ENCODE measurements at places on chromosomes 6 and 20.

DNA sequence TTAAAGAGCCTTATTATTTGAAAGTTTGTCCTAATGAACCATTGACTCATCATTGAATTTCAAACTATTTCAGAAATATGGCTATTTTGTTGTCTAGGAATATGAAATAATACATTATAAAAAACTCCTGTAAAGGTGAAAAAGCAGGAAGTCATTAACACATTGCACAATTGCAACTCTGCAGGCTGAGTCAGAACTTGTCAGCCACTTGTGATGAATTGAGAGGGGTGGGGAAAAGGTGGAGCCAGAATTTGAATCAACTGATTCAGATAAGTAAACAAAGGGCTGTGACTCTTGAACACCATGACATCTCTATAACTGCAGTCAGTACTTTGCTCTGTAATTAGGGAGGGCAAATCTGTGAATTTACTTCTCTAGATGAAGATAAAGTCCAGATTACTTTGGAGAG is 6.0 kb downstream of the C6orf141 start:
- no peak for DNase-seq

DNA sequence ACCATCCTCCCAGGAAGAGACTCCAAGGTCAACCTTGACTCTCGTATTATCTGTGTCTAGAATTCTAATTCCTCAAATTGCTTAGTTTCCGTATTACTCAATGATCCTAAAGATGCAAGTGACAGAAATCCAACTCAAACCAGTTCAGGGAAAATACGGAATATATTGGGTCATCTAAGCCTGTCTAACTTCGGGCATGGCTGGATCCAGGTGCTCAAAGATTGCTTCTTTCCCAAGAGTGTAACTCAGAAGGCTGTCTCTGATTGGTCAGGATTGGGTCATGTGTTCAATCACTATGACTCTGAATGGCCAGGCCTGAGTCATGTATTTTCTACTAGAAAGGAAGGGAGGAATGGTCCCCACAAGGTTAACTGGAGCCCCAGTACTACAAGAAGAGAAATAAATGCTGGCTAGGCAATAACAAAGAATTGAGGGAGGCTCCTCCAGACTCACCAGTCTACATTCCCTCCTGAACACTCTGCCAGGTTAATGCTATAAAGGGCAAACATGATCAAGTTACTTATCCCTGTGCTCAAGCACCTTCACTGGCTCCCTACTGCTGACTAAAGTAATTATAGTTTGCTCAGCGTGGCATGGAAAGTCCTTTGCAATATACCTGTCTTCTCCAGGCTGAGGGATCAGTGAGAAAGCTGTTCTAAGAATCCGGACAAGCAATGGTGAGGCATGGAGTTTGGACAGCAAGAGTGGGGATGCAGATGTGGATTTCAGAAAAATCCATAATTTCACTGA is 15.4 kb upstream of the PREX1 start:
- no peak for DNase-seq

- no peak for DNase-seq
These were observed 44.4 kb downstream of the FAXC start for GRCh38 chr6:99305021-99305554.

DNA sequence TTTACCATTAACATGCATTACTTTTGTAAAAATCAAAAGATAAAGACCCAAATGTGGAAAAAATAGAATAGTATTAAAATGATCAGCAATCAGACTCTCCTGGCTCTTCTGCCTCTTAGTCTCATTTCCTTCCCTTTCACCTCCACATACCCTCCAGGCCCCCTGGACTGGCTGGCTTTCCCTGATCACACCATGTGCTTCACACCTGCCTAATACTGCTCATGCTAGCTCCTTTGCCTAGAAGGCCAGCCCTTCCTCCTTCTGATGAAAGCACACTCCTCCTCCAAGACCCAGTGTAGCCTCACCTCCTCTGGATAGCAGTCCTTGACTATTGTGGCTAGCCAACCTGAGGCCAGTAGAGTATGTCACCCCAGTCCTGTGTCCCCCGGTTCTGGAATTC is 182.0 kb upstream of the HEY2 start:
- no peak for DNase-seq

DNA sequence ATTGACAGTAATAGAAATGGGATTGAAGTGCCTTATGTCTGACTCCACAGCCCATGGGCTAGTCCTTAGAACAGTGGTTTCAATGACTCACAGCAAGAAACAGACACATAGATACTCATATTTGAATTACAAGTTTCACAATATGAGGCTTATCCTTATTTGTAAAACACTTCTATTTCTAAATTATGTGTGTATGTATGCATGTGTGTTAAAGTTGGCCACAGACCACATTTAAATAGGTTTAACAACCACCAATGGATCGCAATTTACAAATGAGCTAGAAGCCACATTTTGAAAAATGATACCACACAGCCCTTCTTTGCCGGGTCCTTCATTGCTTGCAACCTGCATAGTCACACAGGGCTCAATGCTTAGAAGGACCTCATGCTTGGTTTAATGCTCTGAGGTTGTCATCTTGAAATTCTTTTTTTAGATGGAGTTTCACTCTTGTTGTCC is 157.8 kb upstream of the PREP start:
- DNase-seq = no peak

DNA sequence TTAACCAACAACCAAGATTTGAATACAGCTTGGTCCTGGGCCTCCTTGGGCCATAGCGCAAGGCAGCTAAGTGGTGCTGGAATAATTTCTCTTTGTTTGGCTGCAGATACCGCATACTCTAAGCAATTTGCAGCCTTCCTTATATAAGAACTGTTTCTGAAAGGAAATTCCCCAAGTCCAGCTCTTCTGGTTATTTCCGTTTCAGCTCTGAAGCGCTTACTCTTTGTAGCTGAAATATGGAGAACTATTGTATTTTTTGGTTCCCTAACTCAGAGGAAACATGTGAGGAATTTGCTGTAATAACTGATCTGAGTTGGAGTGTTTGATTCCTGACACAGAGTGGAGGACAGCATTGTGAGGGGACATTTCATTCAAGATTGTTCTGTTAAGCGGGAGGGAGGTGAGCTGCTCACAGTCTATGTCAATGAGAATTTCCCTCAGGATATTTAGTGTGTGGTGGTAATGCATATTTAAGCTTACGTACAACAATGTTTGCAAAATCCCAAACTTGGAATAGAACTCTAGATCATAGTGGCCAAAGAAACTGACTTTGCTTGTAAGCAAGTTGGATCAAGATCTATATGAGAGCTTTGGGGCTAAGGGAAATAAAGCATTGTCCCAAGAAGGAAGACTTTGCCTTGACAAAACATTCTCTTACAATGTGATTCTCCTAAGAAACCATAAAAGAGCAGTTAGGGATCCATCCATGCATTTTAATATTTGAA is 576.6 kb upstream of the FLRT3 start:
- no peak for DNase-seq

GRCh38 chr20:53896041-53896440 is 174.4 kb downstream of the BCAS1 start:
- DNase-seq = no peak

- no peak for DNase-seq
These were observed 313.5 kb downstream of the SLC35F1 start for GRCh38 chr6:118220429-118221128.

DNA sequence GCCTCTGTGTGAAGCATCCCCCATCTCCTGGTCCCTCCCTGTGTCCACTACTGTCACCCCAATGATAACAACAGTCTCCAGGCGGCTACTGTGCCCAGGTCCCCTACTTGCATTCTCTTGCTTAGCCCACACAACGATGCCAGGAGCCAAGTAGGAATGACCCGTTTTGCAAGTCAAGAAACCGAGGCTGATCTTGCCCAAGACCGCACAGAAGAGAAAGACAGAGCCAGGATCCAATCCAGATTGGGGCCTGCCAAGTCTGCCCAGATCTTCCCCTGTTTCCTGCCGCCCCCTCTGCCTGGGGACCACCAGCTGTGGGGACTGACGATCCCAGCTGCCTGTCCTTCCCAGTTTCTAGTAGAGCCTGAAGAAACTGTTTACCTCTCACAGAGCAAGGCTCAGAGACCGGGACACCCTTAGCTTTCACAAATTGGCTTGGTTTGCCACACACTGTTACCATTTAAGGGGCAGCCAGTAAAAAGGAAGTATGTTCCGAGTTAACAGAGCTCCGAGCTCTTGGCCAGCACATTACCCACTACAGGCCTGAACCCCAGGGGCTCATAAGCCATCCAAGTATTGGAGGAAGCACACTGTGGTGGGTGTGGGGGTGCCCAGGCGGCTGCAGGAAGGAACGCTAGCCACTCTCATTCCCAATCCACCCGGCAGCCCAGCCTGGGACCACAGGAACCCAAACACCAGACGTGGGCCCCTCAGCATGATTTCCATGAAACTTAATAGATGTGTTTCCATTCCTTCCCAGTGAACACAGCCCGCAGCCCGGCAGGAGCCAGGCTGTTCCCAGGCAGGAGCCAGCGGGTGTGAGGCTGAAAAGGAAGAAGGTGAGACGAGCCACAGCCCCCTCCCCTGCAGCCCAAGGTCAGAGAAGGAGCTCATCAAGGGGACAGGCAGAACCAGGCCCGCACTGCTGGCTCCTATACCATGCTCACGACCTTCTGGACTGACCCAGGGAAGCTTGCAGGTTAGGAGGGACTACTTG is 7.9 kb downstream of the KIAA1755 start:
- no peak for DNase-seq

GRCh38 chr20:4195499-4195898 is 180.1 kb upstream of the RNF24 start:
- DNase-seq = no peak

GRCh38 chr6:28864326-28864923 is 59.4 kb downstream of the TRIM27 start:
- no peak for DNase-seq

- no peak for DNase-seq
These were observed at the start of gene PCSK2 for GRCh38 chr20:17226410-17227218. PCSK2 (plus strand) TSS chr20:17227040; CDS start chr20:17227306, 266 bp downstream.

- DNase-seq = peak; percentile 9
These were observed 10.1 kb upstream of the SIRPD start for GRCh38 chr20:1567392-1568162.

GRCh38 chr6:131456565-131456964 is 116.5 kb upstream of the ARG1 start:
- DNase-seq = no peak

GRCh38 chr20:50673466-50674137 is 17.7 kb downstream of the RIPOR3 start:
- no peak for DNase-seq

DNA sequence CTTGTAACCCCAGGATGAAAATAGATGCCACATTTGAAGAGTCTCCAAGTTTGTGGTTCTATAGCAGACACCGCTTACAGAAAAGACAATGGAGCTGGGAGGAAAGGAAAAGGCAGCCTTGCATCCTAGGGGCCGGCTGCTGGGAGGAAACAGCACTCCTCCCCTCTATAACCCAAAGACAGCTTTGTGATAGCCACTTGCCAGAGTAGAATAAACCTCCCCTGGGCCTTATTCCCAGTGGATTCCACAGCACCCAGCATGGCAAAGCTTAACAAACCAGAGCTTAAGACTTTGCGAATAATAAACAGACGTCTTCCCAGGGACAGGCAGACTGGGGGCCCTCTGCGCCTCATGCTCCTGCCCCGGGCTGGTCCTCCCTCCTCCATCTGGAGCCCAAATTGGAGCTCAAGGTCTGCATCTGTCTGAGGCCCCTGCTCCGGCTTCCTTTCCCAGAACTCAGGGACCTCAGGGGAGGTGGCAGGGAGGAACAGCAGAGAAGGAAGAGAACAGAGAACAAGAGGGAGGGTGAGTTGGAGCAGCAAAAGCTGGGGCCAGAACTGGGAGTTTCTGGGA is 8.8 kb upstream of the TAF8 start:
- DNase-seq = no peak

- DNase-seq = no peak
These were observed 28.1 kb upstream of the MTCL3 start for GRCh38 chr6:127547215-127547614.

- no peak for DNase-seq
These were observed 45.1 kb downstream of the SRC start for GRCh38 chr20:37390891-37391525.

- no peak for DNase-seq
These were observed 115.7 kb downstream of the AIG1 start for GRCh38 chr6:143176090-143177021.

DNA sequence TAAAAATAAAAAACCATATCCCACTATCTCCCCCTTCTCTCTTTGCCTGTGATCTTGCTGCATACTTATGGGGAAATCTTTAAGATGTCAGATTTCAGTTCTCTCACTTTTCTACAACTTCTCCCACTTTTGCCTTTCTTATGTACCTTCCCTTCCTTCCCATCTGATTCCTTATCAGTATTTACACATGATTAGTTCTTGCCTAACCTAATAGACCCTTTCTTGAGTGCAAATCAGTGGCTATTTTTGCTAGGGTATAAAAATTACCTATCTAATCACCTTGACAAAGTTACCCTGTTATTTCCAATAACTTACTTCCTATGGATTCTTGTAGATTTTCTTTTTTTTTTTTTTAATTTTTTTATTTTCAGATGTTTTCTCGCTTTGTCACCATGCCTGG is 75.7 kb downstream of the PTPRA start:
- no peak for DNase-seq

DNA sequence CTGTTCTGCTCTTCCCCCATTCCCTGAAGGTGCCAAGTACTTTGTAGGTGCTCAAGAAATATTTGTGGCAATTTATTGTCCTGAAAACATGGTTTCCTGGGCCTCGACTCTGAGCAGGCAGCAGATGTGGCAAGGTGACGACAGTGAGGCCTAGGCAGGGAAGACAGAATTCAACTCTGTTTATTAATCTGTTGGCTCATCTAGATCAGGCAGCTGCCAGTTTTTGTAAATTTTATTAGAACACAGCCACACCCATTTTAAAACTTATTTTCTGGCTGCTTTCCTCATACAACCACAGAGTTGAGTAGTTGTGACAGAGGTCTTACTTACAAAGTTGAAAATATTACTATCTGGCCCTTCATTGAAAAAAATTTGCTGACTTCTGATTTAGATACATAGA is 24.5 kb downstream of the MAPK14 start:
- DNase-seq = no peak

GRCh38 chr20:7980332-7981046 is 39.1 kb downstream of the TMX4 start:
- no peak for DNase-seq

DNA sequence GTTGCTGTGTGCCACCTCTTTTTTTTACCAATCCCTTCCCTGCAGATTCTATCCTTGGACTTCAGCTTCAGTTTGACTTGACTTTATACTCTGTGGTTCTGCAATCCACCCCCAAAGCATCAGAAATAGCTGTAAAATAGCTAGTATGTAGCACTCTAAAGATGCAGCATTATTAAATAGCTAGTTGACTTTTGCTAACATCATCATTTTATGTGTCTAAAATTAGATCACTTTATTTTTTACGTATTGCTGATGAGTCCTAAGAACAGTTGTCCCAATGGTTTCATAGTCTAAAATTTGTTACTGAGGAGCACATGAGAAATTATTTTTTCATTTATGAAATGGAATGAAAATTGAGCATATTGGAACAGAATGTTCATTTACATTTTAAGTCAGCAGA is 138.2 kb downstream of the NKAIN2 start:
- DNase-seq = no peak

GRCh38 chr6:151805286-151805840 is 2.1 kb upstream of the ESR1 start:
- no peak for DNase-seq

DNA sequence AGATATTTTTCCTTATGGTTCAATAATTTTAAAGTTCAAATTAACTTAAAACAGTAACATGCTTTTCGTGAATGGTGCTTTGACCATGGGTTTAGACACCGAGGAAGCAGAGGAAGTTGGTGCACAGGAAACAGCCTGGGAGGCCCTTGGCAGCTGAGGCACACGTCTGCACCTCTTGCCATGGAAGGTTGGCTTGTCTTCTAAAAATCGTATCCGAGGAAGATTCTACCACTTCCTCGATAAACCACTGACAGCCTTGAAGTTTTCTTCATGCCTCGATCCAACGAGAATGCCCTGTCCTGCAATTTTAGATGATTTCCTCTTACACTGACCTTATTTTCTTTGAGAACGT is 12.2 kb downstream of the DLL1 start:
- no peak for DNase-seq

Measured in HS-27A (cell line).